ENCODE measurements at places on chromosomes 5 and 9.
A peak's percentile ranks its signal among the peaks of the same experiment; 100 is the strongest.

DNA sequence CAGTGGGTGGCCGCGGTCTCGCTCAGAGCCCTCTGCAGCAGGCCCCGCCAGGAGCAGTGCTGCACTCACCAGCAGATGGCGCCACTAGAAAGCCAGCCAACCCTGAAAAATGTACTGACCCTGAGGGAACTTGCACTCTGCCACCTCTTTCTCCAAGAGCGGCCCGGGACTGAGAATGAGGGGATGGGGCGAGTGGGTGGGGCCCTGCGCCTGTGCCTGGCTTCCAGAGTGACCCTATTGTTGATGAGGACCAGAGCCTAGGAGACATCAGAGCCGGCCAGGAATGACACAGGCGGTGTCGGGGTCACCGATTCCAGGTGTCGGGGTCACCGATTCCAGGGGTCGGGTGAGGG is 2.9 kb upstream of the IL17B start:
- peak; percentile 85 for DNase-seq

GRCh38 chr9:693201-694091 is 148.1 kb upstream of the DMRT1 start:
- no peak for DNase-seq

DNA sequence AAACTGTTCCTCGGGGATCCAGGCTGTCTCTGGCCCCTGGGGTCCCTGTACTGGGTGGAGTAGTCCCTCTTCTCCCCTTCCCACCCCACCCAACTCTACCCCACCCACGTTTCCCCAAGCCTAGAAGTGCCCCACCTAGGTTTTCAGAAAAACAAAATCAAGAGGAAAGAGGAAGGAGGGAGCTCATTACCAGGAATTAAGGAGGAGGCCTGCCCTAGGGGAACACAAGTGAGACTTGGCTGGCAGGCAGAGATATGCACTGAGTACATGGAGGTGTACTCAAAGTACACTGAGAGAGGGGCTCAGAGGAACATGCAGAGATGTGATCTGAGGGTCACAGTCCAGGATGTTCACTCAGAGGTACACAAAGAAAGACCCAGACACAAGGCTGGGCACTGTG is 10.2 kb downstream of the AQP3 start:
- DNase-seq: no peak

- DNase-seq: no peak
Observed at GRCh38 chr5:181187500-181188213, 17.3 kb downstream of the TRIM7 start.

- DNase-seq: no peak
Observed at GRCh38 chr5:219991-220390, 1.9 kb downstream of the SDHA start.
